ENCODE measurements at places on chromosomes 12 and 14.

GRCh38 chr12:1808036-1808797 lies 12.1 kb upstream of the LRTM2 start:
- H3K36me3 ChIP-seq: no peaks in the 10 kb centered on the region
- no peak for DNase-seq
- no peak overlapping the region for H3K27ac ChIP-seq

DNA sequence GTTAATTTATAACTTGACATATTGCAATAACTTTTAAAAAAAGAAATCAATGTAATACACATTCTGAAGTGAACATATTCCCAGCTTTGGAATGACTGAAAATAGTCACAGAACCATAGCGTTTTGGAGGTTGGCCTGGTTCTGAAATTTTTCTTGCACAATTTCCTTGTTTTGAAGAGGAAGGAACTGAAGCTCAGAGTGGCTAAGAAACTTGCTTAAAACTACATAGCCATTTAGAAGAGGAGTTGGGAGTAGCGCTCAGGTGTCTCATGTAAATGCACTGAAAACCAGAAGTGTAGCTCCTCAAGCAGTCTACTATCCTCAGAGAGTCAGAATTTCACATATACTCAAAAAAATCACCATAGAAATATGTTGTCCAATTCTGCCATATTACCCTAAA lies 41.2 kb downstream of the SLC38A1 start:
- no peak overlapping the region for H3K27ac ChIP-seq
- no peaks in the 10 kb centered on the region for H3K27me3 ChIP-seq
- H3K36me3 ChIP-seq: no peaks in the 10 kb centered on the region
- no peak for DNase-seq
- H3K4me3 ChIP-seq: no peak overlapping the region

GRCh38 chr14:82104013-82104412 lies 570.4 kb upstream of the SEL1L start:
- no peaks in the 10 kb centered on the region for H3K36me3 ChIP-seq
- H3K27me3 ChIP-seq: no peaks in the 10 kb centered on the region
- H3K4me1 ChIP-seq: no peaks in the 10 kb centered on the region

GRCh38 chr12:10291030-10291429 lies 16.6 kb upstream of the KLRD1 start:
- no peaks in the 10 kb centered on the region for H3K36me3 ChIP-seq
- no peak for DNase-seq
- no peaks in the 10 kb centered on the region for H3K4me1 ChIP-seq
- no peak overlapping the region for H3K4me3 ChIP-seq
- no peak overlapping the region for H3K27ac ChIP-seq
- no peaks in the 10 kb centered on the region for H3K27me3 ChIP-seq

- no peaks in the 10 kb centered on the region for H3K36me3 ChIP-seq
- no peak overlapping the region for H3K27ac ChIP-seq
- H3K27me3 ChIP-seq: no peaks in the 10 kb centered on the region
- no peaks in the 10 kb centered on the region for H3K4me1 ChIP-seq
- no peak for DNase-seq
- H3K4me3 ChIP-seq: no peak overlapping the region
These were observed 63.1 kb upstream of the SCN8A start for GRCh38 chr12:51527966-51528365.

- H3K4me3 ChIP-seq: no peak overlapping the region
- no peaks in the 10 kb centered on the region for H3K36me3 ChIP-seq
- no peaks in the 10 kb centered on the region for H3K27me3 ChIP-seq
- H3K4me1 ChIP-seq: no peaks in the 10 kb centered on the region
These were observed 60.3 kb downstream of the PPHLN1 start for GRCh38 chr12:42386308-42386707.

DNA sequence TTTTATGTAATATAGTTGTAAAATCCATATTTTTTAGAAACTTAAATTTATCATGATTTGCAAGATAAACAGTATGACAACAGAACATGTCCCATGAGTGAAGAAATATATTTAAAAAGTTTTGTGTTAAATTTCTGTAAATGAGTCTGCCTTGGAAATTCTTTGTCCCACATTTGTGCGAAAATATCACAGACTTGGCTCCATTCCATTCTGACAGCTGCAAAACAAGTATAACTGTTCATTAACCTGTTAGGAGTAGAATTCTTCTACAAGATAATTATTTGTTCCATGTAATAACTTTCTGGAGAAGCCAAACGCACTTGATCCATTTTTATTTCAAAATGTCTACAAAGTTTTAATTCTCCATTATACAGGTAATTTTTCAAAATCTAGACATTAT lies 37.9 kb downstream of the MDM1 start:
- DNase-seq: no peak
- no peaks in the 10 kb centered on the region for H3K27me3 ChIP-seq
- H3K36me3 ChIP-seq: no peaks in the 10 kb centered on the region

DNA sequence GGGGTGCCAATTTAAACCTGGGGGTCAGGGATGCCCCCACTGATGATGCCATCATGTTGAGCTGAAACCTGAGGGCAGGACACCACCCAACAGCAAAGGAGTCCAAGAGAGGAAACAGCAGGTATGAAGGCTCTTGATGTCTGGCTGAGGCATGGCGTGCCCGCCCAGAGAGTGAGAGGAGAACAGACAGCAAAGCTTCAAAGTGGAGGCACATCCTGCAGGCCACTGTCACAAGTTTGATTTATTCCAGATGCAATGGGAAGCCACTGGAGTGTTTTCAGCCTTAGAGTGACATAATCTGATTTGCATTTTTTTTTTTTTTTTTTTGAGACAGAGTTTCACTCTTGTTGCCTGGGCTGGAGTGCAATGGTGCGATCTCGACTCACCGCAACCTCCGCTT lies 34.8 kb downstream of the IRF2BPL start:
- no peaks in the 10 kb centered on the region for H3K36me3 ChIP-seq
- H3K27me3 ChIP-seq: no peaks in the 10 kb centered on the region
- H3K4me3 ChIP-seq: no peak overlapping the region

GRCh38 chr12:442235-442884 lies 17.4 kb upstream of the B4GALNT3 start:
- no peak overlapping the region for H3K27ac ChIP-seq
- H3K36me3 ChIP-seq: no peaks in the 10 kb centered on the region
- DNase-seq: peak; percentile 79
- no peaks in the 10 kb centered on the region for H3K27me3 ChIP-seq
- no peak overlapping the region for H3K4me3 ChIP-seq

GRCh38 chr12:107903341-107904061 lies 129.0 kb downstream of the ASCL4 start:
- H3K36me3 ChIP-seq: no peaks in the 10 kb centered on the region
- H3K27me3 ChIP-seq: no peaks in the 10 kb centered on the region
- H3K27ac ChIP-seq: no peak overlapping the region
- peak; percentile 74 for DNase-seq
- H3K4me1 ChIP-seq: peaks cover 8% of the 10 kb centered on the region

DNA sequence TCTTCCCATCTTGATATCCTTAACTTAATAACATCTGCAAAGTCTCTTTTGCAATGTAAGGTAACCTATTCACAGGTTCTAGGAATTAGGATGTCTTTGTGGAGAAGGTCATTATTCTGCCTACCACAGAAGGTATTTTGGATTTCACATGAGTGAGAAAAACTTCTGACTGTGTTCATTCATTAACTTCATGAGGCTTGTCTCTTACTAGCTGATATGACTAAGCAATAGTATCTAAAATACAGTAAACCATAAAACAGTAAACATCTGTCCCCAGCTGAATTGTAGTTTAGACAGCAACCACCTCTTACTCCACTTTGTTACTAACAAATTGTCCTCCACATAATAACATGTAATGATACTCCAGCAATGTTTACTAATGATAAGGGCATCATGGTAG lies 198.1 kb downstream of the SEC23A start:
- no peak overlapping the region for H3K4me3 ChIP-seq
- H3K36me3 ChIP-seq: no peaks in the 10 kb centered on the region
- H3K27ac ChIP-seq: no peak overlapping the region
- no peaks in the 10 kb centered on the region for H3K4me1 ChIP-seq
- H3K27me3 ChIP-seq: no peaks in the 10 kb centered on the region

DNA sequence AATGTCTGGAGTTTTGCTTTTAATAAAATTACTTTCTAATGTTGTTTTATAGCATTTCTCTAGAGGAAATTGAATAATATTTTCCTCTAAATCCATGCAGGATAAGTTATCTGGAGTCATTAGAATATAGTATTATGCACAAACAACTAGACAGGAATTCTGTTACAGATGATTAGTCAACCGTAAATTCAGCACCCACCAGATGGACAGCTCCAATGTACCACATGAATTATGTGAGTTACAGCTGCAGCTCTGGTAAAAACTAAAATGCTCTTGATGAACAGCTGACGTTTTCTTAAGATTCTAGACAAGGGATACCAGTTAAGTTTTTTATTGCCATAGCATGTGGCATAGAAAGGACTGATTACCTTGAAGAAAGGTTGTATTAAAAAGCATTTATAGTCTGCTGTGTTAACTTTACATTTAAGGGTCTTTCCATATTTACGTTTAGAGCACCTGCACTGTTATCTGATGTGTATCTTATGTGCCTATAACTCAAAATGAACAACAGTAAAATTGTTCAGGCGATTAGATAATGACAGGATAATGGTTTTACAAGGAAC lies 321.4 kb upstream of the LRFN5 start:
- no peak overlapping the region for H3K4me3 ChIP-seq
- no peaks in the 10 kb centered on the region for H3K27me3 ChIP-seq
- H3K27ac ChIP-seq: no peak overlapping the region
- H3K36me3 ChIP-seq: no peaks in the 10 kb centered on the region

GRCh38 chr14:90624227-90624626 lies 192.0 kb downstream of the TTC7B start:
- H3K4me3 ChIP-seq: no peak overlapping the region
- DNase-seq: no peak
- no peaks in the 10 kb centered on the region for H3K4me1 ChIP-seq
- H3K27ac ChIP-seq: no peak overlapping the region
- H3K27me3 ChIP-seq: no peaks in the 10 kb centered on the region

- H3K27me3 ChIP-seq: no peaks in the 10 kb centered on the region
- H3K27ac ChIP-seq: no peak overlapping the region
- no peaks in the 10 kb centered on the region for H3K4me1 ChIP-seq
These were observed 434.1 kb downstream of the NOVA1 start for GRCh38 chr14:26163761-26164160.
